Memory B cell (primary cell): ENCODE measurements at places on chromosomes 16 and 17.

GRCh38 chr17:79305768-79306423 is 231.3 kb downstream of the ENGASE start:
- DNase-seq = no peak

DNA sequence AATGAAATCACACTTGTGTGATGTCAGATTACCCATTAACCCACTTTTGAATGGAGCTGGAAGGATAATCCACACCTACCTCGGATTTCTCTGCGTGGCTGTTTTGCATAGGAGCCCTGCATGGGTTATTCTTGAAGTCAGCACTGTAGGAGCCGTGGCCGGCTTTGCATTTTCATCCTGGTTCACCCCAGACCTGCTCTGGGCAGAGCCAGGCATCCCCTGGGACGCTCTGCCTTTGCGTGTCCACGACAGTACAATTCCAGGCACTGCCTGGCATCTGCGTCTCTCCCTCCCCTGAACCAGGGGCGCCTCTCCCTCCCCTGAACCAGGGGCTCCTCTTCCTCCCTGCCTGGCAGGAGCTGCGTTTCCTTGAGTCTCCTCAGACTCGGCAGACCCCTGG is 29.7 kb upstream of the ZNF750 start:
- no peak for DNase-seq

- DNase-seq = peak; percentile 53
Observed at GRCh38 chr17:14359163-14360020, 58.5 kb downstream of the HS3ST3B1 start.

- DNase-seq = no peak
Observed at GRCh38 chr16:86566601-86566965, at the start of gene FOXC2. Gene FOXC2, plus strand, starts transcription at chr16:86566829. Its CDS starts 507 bp downstream, at chr16:86567336.

GRCh38 chr17:57114085-57114673 is 29.1 kb downstream of the AKAP1 start:
- DNase-seq = peak; percentile 58

DNA sequence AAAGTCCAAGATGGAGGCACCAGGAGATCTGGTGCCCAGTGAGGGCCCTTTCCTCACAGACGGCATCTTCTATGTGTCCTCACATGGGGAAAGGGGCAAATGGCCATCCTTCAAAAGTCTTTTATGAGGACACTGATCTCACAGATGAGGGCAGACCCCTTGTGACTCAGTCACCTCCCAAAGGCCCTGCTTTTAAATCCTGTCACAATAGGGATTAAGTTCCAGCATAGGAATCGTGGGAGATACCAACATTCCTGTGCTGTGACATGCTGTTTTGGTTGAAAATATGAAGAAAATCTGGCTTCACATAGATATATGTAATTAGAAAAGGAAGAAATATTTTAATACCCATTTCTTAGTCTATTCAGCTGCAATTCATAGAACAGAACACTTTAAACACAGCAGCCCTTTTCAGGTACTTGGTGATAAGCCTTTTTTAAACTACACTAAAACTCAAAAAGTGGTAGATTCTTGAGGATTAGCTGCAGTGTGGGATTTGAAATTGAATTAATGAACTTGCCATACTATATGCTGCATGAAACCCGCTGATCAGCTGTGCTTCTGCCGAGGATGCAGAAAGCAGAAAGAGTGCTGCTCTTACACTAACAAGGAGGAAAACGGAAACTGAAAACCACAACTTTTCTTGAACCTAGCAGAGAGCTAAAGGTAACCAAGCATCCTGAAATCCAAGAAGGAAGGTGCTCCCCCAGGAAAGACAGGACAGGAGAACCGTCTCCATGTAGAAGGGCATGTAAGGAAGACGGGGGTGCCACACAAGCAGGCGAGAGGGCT is 32.7 kb downstream of the VPS53 start:
- DNase-seq = no peak

- no peak for DNase-seq
Observed at GRCh38 chr17:45905814-45906213, 11.5 kb downstream of the MAPT start.

DNA sequence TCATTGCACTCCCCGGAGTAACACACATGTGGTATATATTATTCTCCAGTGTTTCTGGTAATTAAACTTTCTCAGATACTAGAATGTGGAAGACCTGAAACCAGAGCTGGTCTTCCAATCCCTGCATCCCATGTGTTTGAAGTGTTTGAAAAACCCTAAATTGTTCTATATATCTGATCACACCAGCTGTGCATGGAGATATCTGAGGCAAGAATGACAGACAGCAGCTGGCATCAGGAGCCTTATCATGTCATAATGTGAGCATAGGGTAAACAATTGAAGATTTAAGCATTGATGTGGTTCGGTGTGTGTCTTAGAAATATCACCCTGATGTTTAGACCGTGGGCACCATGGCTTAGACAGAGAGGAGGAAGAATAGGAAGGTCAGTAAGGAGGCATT is 251.0 kb downstream of the CDH11 start:
- DNase-seq = no peak

GRCh38 chr17:30950669-30951399 is 20.0 kb upstream of the RNF135 start:
- DNase-seq = no peak

DNA sequence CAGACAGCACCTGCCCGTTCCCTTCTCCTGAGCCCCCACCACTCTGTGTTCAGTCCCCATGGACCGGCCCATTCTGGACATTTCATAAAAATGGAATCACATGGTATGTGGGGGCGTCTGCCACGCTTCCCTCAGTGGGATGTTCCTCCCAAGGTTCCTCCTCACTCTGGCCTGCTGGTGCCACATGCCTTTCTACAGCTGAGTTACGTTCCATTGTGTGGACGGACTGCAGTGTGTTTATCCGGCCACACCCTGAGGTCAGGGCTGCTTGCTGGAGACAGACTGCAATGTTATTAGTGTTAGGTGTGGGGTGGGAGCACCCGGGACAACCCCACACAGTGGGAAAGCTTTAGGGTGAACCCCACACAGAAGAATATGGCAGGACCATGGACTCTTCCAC is 5.9 kb upstream of the AATK start:
- no peak for DNase-seq

DNA sequence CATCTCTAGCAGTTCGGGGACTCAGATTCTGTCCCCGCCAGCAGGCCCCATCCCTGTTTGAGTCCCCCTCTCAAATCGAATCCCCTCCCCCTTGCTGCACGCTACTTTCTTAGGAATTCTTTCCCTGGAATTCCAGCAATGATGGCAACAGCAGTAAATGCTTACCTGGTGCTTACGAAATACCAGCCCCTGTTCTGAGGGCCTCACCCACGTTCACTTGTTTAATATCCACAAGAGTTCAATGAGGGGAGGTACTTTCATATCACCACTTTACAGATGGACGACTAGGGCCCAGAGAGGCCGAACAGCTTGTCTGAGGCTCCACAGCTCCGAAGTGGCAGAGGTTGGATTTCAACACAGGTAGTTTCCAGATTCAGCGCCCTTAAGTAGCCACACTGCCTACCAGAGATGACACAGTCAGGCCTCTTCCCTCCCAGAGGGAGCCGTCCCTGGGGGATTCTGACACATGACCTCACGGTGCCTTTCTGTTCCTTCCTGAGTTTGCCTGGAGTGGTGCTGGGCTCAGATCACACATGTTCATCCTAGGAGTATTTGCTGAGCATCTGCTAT is 120.7 kb upstream of the GSE1 start:
- DNase-seq = no peak

DNA sequence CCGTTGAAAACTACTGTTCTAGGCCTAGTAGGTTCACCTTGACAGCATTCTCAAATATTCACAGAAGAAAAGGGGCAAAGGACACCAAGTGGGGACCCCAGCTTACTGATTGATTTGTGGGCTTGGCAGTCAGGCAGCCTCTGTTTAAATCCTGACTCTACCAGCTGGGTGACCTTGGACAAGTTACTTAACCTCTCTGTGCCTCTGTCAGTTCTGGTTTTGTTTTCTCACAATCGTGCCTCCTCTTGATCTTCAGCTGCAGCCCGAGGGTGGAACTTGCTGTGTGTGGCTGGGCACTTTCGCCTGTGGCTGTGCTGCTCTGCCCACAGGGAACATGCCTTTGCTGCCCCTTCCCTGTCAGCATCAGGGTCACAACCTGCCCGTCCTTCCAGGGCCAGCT is 17.8 kb downstream of the RAP1GAP2 start:
- no peak for DNase-seq

- DNase-seq = no peak
Observed at GRCh38 chr16:81581107-81581506, 136.5 kb downstream of the CMIP start.

DNA sequence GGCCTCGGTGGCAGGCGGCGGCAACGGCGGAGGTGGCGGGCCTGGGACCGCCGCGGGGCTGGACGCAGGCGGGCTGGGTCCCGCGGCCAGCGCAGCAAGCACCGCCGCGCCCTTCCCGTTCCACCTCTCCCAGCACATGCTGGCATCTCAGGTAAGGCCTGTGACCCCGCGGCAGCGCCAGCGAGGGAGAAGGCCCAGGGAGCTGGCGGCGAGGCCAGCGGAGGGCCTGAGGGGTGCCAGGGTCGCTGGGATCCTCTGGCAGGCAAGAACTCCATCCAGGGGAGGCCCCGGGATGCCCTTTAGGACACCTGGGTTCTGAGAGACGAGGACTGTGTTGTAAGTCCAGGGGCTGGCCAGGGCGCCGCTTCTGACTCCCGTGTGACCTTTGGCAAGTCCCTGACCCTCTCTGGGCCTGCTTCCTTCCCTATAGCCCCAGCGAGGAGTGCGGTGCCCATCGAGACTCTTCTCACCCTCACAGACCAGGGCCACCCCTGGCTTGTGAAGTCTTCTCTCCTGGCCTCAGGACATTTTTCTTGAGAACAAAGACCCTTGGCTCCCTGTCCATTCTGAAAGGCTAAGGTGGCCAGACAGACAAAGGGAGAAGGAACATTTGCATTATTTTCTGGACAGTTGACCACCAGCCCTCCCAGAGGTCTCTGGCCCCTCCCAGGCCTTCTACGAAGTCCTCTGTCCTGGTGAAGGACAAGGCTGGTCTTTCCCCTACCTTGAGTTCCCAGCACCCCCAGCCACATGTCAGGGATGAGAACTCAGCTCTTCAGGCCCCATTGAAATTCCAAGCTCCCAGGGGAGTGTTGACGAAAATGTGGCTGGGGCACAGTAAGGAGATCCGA is 6.3 kb downstream of the TBX2 start:
- DNase-seq = no peak

DNA sequence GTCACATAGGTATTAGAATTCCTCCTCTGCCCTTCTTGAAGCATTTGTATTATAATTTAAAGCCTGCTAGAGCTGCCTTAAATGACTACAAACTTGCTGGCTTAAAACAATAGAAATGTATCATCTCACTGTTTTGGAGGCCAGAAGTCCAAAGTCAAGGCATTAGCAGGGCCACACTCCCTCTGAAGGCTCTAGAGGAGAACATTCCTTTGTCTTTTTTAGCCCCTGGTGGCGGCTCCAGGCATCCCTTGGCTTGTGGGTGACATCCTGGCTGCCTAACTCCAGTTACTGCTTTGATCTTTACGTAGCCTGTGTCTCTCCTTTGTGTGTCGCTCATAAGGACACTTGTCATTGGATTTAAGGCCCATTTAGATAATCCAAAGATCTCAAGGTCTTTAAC is 186.6 kb upstream of the SALL1 start:
- DNase-seq = no peak

GRCh38 chr16:73287859-73288405 is 240.0 kb upstream of the ZFHX3 start:
- no peak for DNase-seq

DNA sequence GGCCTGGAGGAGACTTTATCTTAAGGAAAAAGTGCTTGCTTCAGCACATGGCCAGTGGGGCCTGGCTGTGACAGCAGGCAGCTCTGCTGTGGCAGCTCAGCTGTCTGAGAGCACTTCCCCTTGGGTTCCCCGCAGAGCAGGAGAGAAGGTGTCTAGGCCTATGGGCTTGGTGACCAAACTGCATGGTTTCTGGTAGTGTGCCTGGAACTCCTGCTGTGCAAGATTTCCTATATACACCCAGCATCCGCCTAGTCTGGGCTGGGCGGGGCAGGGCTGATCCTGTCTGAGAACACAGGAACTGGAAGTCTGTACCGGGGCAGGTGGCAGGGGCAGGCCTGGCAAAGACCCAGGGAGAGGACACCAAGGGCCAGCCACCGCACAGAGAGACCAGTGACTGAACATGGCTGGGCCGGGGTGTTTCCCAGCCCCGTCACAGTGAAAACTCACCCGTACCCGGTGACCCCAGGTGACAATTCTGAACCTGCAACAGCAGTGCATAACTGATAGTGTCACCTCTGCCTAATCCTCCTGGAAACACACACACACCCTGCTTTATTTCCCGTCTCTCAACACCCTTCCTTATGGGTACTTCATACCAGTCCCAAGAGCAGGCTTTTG is 39.3 kb downstream of the CHD9 start:
- peak; percentile 43 for DNase-seq

GRCh38 chr17:10471858-10472257 is 2.5 kb upstream of the MYH4 start:
- no peak for DNase-seq

DNA sequence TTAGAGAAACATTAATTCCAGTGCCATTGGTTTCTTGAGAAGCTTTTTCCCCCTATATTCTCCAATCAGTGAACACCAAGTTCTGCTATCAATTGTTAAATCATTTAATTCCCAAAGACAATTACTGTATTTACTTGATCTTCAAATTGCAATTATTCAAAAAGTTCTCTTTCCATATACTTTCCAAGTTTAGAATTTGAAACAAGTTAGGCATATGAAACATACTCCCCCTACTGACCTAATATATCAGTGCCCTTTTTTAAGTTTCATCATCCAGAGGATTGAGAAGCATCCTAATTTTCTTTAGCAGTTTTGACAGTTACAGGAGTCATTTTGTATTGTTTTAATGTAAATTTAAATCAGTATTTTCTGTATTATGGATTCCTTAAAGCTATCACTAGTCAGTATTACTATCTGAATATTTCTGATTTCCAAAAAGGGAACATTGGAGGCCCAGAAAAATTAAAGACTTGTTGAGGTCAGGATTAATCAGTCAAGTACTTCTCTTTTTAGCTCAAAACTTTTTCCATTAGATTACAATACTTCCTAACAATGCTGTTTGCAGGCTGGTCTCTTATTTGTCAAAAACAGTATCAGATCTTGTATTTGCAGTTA is 16.3 kb downstream of the MEIOC start:
- DNase-seq = no peak

GRCh38 chr17:20781260-20781659 is 201.7 kb downstream of the CDRT15L2 start:
- no peak for DNase-seq

- DNase-seq = no peak
Observed at GRCh38 chr16:29111421-29111820, 126.6 kb downstream of the LAT start.
